ENCODE measurements at places on chromosomes 7 and 10.

- DNase-seq = no peak
Measured at GRCh38 chr7:155871211-155871610, 58.9 kb upstream of the SHH start.

GRCh38 chr10:36779238-36779846 is 346.1 kb upstream of the ANKRD30A start:
- no peak for DNase-seq

GRCh38 chr7:131076711-131077181 is 250.9 kb upstream of the MKLN1 start:
- DNase-seq = no peak

DNA sequence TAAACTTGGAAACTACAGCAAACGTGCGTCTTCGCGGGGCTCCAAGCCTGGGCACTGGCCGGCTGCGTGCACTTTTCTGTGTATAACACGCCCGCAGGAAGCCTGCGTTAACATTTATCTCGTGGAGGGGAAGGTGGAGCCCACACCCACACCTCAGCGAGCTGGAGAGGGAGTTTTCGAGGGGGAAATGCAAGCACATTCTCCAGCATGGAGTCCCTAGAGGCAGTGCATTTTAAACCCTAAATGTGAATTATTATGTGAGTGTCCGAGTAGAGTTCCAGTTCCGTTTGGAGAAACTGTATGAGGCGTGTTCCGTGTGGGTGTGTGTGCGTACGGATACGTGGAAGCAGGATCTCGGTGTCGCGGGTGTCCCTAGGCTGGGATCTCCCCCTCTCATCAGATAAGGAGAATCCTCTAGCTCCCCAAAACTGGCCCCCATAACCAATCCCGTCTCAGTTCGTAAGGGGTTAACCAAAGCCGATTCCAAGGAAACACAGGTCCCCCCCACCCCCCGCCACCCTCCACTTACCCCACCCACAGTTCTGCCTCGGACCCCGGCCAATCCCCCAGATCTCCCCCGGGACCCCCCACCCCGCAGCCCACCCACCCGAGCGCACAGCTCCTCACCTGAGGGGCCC is 403 bp downstream of the CDK6 start:
- DNase-seq = no peak

DNA sequence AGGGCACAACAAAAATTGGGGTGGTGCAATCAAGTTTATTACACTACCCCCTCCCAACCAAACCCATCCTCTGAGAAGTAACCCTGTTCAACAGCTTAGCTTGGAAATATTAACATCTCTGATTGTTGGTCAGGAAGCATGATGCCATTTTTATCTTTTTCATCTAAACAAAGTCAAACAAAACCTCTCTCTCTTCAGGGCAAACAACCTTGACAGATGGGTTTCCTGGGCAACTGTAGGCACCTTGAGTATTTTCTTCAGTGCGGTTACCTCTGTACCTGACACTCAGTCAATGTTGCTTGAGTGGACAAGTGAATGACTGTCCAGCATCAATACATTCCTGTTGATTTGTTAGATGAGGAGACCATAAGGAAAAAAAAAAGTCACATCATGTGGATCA is 183.6 kb downstream of the NRP1 start:
- no peak for DNase-seq

GRCh38 chr7:150663802-150664494 is 21.6 kb upstream of the GIMAP2 start:
- no peak for DNase-seq

DNA sequence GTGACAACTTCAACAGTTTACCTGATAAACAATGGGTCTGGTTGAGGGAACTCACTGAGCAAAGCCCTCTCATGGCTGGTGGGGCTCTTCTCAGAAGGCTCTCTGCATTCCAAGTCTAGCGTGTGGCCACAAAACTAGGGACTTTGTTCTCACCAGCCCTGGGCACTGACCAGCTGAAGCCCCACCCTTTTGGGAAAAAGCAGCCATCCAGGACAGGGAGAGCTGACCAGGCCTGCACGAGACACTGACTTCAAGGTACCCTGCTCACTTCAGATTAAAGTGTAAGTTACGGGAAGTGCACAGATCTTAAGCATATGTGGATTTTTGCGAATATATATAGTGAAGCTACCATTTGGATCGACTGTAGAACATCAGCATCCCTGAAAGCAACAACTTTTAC is 67.4 kb upstream of the LRRC4 start:
- DNase-seq = no peak

- DNase-seq = no peak
Measured at GRCh38 chr7:138934367-138934766, 46.8 kb downstream of the KIAA1549 start.

GRCh38 chr10:42801135-42801534 is 18.5 kb downstream of the BMS1 start:
- no peak for DNase-seq

GRCh38 chr10:79555354-79556309 is 4.6 kb downstream of the SFTPA2 start:
- no peak for DNase-seq

GRCh38 chr7:45073786-45074527 is 14.8 kb downstream of the NACAD start:
- no peak for DNase-seq

DNA sequence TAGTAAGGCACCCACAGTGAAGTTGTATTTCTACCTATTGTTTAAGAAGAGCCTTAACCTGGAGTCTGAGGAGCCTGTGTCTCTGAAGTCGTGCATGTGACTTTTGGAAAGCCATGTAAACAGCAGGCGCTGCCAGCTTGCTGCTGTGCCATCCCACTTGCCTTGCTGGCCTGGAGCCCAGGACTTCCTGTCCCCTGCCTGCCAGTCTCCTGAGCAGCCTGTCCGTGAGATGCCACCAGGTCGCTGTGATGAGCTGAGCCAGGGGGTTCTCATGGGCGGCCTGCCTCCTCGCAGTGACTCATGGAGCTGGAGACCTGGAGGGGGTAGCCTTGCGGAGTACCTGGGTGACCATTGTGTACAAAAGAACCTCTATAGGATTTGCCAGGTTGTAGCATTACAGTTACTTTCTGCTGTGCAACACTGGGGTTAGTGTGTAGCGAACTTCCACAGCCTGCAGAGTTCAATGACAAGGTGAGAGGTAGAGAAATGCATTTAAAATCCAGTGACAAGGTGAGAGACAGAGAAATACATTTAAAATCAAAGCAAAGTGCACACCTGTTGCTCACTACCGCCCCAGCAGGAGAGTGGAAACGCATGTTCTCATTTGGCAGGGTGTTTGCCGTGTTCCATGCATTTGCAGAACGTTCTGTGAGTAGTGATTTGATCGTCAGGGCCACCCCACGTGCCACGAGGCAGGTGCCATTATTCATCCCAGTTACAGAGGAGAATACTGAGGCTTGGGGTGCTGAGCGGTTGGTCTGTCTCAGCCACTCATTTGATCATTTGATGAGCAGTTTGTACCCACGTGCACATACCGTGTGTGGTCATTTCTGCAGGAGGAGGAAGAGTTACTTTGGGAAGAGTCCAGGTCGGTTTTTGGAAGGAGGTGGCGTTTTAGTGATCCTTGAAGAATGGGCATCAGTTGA is 36.6 kb upstream of the BHLHA15 start:
- DNase-seq = no peak

GRCh38 chr7:2720024-2720423 is 32.0 kb downstream of the AMZ1 start:
- no peak for DNase-seq

- DNase-seq = no peak
Measured at GRCh38 chr7:124758327-124758726, 7.3 kb downstream of the GPR37 start.

GRCh38 chr7:73707045-73707631 is 12.3 kb downstream of the STX1A start:
- no peak for DNase-seq

GRCh38 chr10:17841050-17841449 is 31.9 kb downstream of the MRC1 start:
- DNase-seq = no peak

DNA sequence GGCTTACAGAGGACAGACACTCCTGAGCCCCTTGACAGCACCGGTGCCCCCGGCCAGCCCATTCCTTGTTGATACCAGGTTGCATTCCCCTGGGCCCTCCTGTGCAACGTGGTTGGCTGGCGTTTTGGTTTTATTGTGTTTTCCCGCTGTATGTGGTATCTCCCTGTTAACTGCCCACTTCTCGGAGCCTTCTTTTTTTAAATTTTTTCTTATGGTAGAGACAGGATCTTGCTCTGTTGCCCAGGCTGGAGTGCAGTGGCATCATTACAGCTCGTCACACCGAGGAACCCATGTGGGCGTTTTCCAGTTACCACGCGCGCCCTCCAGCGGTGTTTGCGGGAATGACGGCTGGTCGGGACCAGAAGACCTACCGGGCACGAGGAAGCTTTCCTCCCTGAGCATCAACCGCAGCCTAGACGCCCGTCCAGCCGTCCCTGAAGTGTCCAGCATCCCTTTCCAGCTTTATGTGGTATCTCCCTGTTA is 16.9 kb upstream of the ZFAND2A start:
- DNase-seq = no peak

- DNase-seq = no peak
Measured at GRCh38 chr10:61181832-61182231, 237.8 kb upstream of the RHOBTB1 start.

- DNase-seq = no peak
Measured at GRCh38 chr10:71712572-71713134, 6.9 kb downstream of the C10orf105 start.

DNA sequence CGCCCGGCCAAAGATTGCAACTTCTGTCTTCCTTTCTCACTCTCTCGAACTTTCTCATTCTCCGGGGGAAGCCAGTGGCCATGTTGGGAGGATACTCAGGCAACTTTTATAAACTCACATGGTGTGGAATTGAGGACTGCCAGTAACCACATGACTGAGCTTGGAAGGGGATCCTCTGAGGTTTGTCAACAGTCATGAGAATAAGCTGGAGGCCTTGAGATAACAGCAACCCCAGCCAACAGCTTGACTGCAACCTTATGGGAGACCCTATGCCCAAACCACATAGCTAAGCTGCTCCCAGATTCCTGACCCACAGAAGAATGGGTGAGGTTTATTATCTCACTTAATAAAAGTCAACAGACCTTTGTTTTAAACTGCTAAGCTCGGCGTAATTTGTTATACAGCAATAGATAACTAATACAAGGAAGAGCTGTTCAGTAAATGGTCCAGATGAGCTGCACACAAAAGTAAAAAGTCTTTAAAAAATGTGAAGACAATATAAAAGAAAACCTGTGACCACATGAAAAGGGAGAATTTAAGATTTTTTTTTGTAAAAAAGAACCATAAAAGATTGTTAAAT is 9.6 kb downstream of the SYPL1 start:
- DNase-seq = no peak

GRCh38 chr7:116672596-116673456 is 830 bp downstream of the MET start:
- no peak for DNase-seq

- no peak for DNase-seq
Measured at GRCh38 chr10:110008518-110009339, 945 bp downstream of the ADD3 start.

GRCh38 chr7:537911-538634 is 18.4 kb upstream of the PDGFA start:
- DNase-seq = no peak

GRCh38 chr10:99527526-99528493 is 4.9 kb upstream of the NKX2-3 start:
- DNase-seq = no peak

GRCh38 chr7:1537535-1538412 is 7.3 kb downstream of the MAFK start:
- DNase-seq = no peak

DNA sequence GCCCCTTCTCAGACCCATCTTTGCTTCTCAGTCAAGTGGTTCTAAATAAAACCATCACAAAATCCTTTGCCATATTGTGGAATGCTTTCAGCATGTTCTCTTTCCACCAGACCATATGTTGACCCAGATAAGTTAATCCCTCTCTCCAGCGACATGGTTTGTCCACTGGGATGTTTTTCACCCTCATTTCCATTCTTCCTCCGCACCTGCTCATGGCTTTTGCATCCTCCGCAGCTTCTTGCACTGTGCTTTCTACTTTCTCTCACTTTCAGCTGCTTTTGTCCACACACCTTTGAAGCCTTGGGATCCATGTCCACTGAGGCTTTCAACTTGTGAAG is 52.3 kb upstream of the WAC start:
- no peak for DNase-seq

GRCh38 chr10:121183707-121184106 is 332.5 kb downstream of the WDR11 start:
- no peak for DNase-seq

Measured in cortex of kidney (tissue), 1 donor.